WERI-Rb-1 (cell line): ENCODE measurements at places on chromosomes 2 and 18.

GRCh38 chr2:47016172-47016913, 100.7 kb upstream of the MCFD2 start:
- DNase-seq: peak; percentile 91

- DNase-seq: no peak
Measured at GRCh38 chr2:64260817-64261216, 116.6 kb upstream of the PELI1 start.

- no peak for DNase-seq
Measured at GRCh38 chr18:50152900-50153299, 42.0 kb downstream of the MYO5B start.

- no peak for DNase-seq
Measured at GRCh38 chr2:144115739-144116291, 404.1 kb downstream of the ZEB2 start.

- DNase-seq: no peak
Measured at GRCh38 chr18:65288908-65289307, 461.9 kb upstream of the CDH7 start.

GRCh38 chr2:68853915-68854314, 17.3 kb downstream of the BMP10 start:
- no peak for DNase-seq

GRCh38 chr18:59839246-59839645, 60.5 kb upstream of the PMAIP1 start:
- no peak for DNase-seq

DNA sequence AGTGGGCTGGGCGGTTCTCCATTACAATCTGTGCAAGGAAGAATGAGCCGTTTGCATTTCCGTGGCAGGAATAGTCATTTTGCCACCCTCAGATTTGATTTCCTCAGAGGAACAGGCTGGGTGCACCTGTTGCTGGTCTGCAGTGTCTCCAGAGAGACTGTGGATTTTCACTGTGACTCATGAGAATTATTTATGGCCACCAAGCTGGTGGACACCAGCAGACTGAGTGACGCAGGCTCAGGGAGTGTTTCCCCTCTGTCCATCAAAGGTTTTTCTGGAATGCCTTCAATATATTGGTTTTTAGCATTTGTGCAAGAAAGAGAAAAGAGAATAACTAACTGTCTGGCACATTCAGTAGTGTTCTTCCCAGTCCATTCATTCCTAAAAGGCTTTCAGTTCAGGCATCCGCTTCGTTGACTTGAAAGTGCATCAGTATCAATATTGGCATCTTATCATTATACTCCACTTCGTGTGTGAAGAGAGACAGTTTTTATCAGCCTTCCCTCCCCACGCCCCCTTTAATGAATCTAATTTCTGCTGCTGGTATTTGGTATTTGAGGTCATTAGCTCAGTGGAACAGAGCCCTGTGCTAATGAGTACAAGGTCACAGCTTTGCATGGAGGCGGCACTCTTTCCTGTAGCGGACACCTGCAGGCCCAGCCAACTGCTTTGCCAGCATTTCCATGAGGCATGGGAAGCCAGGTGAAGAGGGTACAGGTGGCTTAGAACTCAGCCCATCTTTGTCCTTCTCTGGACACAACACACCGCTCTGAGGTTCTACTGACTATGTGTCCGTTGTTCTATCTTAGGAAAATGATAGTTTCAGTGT, 39.9 kb downstream of the PRKCE start:
- no peak for DNase-seq

GRCh38 chr2:126299469-126299976, 356.4 kb upstream of the GYPC start:
- no peak for DNase-seq

DNA sequence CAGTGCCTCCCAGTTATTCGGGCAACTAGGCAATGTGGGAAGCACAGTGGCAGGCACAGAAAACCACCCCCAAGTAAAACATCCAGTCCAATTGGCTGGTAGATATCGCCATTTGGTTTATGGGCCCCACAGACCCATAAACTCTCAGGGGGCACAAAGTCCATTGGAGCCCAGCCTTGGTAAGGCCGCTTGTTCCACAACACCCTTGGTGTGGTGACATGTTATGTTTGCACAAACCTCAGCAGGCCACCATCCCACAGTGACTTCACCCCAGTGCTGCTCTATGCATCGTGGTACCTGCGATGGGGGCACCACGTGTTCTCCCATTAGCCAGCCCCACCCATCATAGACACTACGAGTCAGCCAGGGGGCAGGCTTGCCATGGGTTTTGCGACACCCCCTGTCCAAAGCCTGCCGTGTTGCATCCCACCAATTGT, 18.5 kb downstream of the PHOSPHO2 start:
- DNase-seq: no peak

GRCh38 chr2:130385709-130386108, 29.9 kb downstream of the PTPN18 start:
- DNase-seq: no peak

DNA sequence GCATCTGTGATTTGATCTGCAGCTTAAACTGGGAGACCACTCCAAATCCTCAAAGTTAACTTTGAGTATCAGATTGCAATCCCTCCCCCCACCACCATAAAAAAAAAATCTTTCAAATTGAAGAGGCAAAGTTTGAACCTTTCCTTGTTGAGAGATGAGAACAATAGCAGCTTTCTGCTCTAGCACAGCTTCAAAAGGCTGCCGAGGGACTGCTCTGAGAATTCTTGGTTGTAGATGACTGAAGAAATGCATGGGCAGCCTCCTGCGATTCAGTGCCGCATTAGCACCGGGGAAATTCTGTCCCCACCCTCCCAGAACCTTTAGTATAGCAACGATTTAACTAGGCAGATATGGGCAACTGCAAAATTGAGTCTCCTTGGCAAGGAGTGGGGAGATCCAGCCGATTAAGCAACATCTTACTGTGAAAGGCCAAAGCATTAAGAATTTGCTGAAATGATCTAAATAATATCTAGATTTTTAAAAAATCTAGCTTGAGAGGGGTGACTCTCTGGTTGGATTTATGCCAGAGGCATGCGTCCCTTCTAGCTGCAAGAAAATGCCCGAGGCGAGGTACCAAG, 3.9 kb upstream of the SP5 start:
- DNase-seq: no peak

- no peak for DNase-seq
Measured at GRCh38 chr2:7127156-7127555, 209.9 kb downstream of the RNF144A start.

DNA sequence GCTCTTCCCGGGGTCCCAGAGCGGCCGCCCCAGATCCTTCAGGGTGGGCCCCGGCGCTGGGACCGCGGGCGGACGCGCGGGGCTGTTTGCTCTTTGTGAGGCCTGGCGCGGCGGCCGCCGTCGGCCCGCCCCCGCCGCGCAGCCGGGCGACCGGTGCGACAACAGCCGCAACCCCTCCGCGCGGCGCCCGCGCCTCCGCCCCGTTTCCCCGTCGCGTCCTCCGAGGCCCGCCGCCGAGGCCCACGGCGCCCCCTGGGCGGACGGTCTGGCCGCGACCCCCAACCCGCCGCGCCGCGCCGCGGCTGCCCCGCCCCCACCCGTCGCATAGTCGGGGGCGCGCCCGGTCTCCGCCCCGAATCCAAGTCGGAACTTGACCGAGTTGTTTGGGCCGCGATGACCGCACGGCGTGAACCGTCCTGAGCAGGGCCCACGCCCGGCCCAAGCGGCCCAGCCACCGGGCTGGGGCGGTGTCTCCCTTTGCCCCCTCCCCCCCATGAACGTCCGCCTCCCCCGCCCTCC, 448 bp downstream of the YPEL5 start:
- DNase-seq: no peak

DNA sequence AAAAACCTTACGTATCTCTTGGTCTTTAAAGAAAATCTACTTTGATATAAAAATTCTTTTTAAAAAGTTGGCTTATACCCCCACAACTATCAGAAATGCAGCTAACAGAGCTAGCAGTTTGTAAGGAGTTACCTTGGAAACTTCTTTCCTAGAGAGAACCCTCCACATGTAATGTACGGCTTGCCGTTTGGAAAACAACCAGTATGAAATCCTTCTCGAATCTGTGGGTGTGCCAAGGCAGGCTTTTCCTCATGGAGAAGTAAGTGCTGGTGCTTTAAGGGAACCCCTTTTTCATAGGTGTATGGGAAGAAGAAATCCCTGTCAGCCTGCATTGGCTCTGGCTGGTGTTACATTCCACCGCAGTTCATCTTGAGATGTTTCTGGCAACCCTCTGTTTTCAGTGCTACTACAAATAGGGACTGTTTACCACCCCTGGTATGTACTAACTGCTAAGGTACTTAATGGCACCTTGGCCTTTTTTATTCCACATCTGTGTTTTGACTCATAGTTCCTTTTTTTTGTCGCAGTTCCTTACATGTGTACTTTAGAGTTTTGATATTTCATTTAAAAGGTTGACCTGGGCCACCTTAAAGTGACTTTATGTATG, 248.4 kb downstream of the FHOD3 start:
- DNase-seq: no peak

- DNase-seq: no peak
Measured at GRCh38 chr18:76712511-76713140, 109.7 kb upstream of the ZNF236 start.

GRCh38 chr2:86195808-86196387, 636 bp upstream of the IMMT start:
- no peak for DNase-seq

DNA sequence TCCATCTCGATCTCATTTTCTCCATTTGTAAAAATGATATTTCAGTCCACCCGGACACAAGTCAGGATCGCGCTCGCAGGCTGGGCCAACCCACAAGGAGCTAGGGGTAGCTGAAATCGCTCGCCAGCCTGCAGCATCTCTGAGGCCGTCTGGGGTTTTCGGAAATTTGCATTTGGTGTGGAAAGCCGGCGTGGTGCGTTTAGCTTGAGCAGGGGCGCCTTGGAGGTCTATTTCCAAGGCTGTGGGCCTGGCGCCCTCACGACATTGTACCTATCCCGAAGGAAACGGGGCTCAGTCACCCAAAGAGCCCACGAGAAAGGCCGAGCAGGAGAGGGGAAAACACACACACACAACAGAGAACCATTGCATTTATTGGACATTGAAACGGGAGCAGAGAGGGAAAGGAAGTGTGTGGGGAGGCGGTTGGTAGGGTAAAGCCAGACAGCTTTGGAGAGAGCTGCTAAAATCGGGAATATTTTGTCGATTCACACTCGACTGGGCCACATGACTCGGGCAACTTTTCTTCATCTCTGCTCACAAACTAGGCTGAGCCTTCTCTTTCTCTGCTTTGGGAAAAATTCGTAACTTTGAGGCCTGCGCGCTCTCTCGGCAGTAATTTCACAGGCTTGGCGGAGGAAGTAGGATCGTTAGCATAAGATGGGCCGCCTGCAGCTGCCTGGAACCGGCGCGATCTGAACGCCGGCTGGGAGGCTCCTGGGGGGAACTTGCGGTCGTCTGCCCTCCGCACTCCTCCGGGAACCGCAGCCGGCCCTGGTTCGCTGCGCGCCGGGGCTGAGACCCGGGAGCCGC, 1.1 kb upstream of the HOXD8 start:
- DNase-seq: no peak

DNA sequence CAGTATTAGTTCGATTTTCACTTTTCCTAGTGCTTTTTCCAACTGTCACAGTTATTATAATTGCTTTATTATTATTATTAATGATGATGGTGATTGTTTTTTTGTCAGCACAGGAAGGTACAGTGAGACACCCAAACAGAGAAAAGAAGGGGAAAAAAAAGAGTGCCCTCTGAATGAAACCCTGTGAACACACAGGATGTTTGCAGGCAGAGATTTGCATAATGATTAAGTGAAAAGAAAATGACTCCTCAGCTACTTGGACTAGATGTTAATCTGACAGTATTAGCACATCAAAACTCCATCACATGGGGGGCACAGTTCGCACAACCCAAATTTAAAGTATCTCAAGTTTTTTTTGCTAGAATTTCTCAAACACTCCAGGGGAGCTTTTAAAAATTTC, 32.9 kb downstream of the ADD2 start:
- no peak for DNase-seq

GRCh38 chr18:63016270-63016669, 300.9 kb downstream of the PHLPP1 start:
- DNase-seq: peak; percentile 51

- no peak for DNase-seq
Measured at GRCh38 chr2:60422826-60423483, 130.5 kb downstream of the BCL11A start.

DNA sequence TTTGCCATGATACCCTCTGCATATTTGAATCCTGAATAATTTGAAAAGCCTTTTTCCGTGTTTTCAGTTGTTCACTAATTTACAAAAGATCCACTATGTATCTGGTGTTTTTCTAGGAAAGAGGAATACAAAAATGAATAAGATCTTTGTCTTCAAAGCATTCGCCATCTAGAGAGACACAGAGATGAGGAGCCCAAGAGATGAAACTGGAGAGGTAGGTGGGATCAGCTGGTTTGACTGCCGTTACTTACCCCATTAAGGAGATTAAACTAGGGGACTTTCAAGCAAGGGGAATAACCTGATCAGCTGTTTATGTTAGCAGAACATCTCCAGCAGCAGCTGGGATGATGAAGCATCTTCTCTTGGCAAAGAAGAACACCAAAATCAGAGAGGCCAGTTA, 150.2 kb upstream of the SATB2 start:
- DNase-seq: no peak

- no peak for DNase-seq
Measured at GRCh38 chr2:189782221-189782671, 1.9 kb downstream of the ORMDL1 start.

DNA sequence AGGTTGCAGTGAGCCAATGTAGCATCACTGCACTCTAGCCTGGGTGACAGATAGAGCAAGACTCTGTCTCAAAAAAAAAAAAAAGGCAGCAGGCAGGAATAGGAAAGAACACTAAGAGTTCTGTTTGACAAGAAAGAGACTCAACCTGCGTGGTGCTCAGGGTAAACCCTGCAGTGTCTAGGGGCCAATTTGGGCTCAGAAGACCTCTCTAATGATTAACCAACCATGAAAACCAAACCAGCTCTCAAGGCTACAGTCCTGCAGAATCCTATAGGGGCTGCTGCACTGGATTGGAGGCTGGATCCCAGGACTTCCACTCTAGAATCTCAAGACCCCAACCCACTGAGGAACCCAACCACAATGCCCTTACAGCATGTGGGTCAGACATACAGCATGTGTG, 2.4 kb downstream of the TRABD2A start:
- no peak for DNase-seq

DNA sequence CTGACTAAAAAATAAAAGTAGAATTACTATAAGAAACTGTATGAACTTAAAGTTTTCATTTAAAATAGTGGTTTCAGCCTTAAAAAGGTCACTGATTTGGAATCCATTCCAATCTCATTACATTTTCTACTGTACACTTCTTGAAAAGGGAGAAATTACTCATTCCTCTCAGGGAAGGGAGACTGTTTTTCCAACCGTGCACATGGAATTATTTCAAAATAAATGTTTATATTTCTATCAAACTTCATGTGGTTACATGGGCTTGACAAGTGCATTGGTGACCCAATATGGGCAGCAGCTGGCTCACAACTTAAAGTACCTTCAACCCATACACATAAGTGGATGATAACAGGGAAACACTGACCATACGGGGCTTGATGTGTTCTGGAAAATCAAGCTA, 324.5 kb upstream of the THUMPD2 start:
- DNase-seq: no peak

GRCh38 chr18:46429649-46430224, 227.3 kb downstream of the LOXHD1 start:
- no peak for DNase-seq

- peak; percentile 87 for DNase-seq
Measured at GRCh38 chr2:64873472-64873924, 115.7 kb upstream of the SLC1A4 start.
